Caco-2 (cell line): ENCODE measurements at places on chromosomes 3 and 15.

DNA sequence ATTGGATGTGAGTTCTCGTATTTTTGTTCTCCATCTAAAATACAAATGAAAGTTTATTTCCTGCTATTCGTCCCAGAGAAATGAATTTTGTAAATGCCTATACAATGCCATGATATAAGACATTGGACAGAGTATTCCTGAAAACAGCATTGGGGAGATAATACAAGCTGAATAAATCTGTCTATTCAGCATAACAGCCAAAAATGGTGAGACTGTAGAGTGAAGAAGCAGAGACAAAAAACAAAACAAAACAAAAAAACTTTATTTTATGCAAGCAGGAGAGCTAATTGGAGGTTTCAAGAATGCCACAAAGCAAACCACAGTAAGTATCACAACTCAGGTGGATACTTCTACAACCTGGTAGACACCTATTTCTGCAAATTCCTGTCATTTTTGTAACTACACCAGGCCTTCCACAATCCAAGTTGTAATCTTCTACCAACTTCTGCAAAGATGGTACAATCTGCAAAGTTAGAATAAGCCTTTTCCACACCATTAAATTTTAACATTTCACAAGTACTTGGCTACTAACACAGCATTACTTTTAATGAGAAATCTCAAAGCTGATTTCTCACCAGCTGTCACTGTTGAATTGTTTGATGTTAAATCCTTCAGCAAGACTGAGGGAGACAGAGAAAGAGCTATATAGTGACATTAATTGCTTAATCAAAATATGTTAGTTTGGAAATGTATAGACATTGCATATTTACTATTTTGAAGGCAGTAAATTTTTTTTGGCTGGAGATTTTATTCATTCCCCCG lies 163.1 kb downstream of the CLSTN2 start:
- DNase-seq = no peak

- no peak for DNase-seq
Observed at GRCh38 chr3:15519096-15519495, 2.4 kb downstream of the COLQ start.

DNA sequence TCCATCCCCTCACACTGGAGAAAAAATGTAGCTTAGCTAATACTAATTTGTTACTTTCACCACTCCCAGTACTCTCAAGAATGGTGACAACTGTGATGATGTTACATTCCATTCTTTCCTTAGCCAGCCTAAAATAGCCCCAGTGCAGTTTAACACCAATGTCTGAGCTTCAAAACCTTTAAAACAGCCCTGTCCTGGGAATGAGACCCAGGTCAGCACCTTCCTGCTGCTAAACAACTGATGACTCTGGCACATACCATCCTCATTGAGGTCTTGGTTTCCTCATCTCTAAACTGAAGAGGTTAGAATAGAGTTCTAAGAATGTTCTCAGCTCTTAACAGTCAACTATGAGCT lies 3.8 kb downstream of the SCAMP2 start:
- DNase-seq = no peak

GRCh38 chr3:133944181-133944580 lies 48.5 kb upstream of the RAB6B start:
- DNase-seq = no peak

GRCh38 chr3:8608041-8608790 lies 36.4 kb downstream of the SSUH2 start:
- no peak for DNase-seq

GRCh38 chr15:71471347-71471746 lies 339.0 kb upstream of the NR2E3 start:
- DNase-seq = peak; percentile 4

DNA sequence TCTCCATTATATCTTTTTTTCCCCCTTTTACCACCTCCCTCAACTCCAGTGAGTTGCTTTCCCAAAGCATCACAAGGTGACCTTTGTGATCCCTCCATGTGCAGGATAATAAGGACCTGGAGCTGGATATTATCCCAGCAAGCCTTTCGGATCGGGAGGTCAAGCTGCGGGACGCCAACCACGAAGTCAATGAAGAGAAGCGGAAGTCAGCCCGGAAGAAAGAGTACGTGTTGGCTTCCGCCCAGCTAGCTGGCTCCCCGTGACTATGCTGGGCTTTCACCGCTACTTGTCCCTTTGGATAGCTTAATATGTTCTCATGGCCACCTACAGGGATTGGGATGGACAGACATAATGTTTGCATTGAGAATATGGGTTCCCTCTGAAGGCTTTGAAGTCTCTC lies 273.7 kb upstream of the UMPS start:
- no peak for DNase-seq

- DNase-seq = peak; percentile 84
Observed at GRCh38 chr15:73950831-73951561, 24.7 kb downstream of the LOXL1 start.

GRCh38 chr15:94021621-94022320 lies 209.6 kb upstream of the MCTP2 start:
- DNase-seq = no peak

DNA sequence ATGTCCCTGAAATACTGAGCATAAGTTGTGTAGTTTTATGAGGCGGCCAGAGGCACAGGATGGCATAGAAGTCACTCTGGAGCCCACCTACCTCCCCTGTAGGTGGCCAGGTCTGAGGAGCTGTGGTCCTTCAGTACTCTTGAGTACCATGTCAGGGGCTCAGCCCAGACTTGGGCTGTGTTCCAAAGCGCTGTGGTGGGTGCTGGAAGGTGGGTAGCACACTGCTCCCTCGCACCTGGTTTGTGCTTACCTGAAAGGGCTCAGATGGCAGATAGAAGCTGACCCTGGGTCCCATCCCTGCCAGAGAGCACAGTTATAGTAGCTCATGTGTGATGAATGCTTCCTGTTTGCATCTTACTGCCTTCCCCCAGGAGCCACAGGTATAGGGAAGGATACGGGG lies 15.5 kb downstream of the NISCH start:
- DNase-seq = no peak

- DNase-seq = no peak
Observed at GRCh38 chr3:30281526-30281925, 324.9 kb upstream of the TGFBR2 start.

GRCh38 chr3:160784853-160785252 lies 28.8 kb downstream of the PPM1L start:
- peak; percentile 40 for DNase-seq

- no peak for DNase-seq
Observed at GRCh38 chr3:42345811-42346210, 64.6 kb downstream of the LYZL4 start.

GRCh38 chr15:64596701-64597476 lies 136.5 kb downstream of the ZNF609 start:
- no peak for DNase-seq

GRCh38 chr3:128423525-128424147 lies 43.1 kb downstream of the DNAJB8 start:
- no peak for DNase-seq

GRCh38 chr3:160643994-160644393 lies 33.0 kb upstream of the ARL14 start:
- no peak for DNase-seq

DNA sequence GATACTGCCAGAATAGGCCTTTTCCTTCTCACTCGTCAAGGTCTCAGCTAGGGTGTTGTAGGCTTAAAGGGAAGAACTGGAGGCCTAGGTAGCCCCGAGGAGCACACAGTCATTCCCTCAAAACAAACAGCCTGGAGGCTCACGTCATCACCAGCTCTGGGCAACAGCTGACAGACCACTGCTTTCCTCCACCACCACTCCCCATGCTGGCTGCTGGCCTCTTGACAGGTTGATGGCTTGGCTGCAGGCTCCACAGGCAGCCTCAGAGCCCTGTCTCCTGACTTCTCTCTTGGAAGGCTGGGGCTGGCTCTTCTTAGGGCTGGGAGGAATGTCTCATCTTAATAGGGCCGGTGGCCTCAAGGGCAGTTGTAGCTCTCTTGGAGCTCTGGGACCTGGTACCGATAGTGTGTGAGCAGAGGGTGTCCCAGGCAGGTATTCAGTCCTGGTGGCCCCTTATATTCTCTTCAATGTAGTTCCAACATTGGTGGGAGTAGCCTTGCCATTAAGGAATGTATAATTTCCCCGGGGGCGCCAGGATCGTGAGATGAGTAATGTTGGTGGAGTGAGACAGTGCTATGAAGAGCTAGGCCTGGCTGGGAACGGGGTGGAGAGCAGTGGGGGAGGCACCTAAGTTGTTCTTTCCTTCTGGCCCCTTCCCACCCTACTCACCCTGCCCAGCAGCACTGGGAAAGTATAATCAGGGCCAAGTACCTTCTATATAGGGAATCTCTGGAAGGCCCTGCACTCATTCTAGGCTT lies 6.1 kb upstream of the AP2M1 start:
- no peak for DNase-seq

- peak; percentile 84 for DNase-seq
Observed at GRCh38 chr3:42539871-42540714, 37.6 kb downstream of the VIPR1 start.

DNA sequence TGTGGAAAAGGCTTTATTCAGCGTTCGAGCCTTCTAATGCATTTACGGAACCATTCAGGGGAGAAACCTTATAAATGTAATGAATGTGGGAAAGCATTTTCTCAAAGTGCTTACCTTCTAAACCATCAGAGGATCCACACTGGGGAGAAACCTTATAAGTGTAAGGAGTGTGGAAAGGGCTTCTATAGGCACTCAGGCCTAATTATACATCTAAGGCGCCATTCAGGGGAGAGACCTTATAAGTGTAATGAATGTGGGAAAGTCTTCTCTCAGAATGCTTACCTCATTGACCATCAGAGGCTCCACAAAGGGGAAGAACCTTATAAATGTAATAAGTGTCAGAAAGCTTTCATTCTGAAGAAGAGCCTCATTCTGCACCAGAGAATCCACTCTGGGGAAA lies 6.2 kb upstream of the ZNF35 start:
- DNase-seq = no peak

- DNase-seq = peak; percentile 92
Observed at GRCh38 chr3:73513260-73513659, 111.5 kb downstream of the PDZRN3 start.

DNA sequence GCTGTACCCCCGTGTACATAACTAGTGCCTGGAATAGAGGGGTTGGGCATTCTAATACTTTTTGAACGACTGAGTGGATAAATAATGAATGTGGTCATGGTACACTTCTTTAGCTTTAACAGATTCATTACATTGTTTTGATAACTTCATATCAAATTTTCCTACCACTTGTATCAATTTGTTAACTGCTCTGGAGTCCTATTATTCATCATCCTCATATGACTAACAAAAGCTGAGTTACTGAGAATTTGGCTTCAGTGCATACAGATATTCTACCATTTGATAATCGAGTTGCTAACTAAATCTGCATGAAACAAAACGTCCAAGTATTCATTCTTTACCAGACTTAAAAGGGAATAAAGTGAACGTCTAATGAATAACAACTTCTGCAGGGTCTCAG lies 31.7 kb downstream of the FRMD5 start:
- DNase-seq = no peak

DNA sequence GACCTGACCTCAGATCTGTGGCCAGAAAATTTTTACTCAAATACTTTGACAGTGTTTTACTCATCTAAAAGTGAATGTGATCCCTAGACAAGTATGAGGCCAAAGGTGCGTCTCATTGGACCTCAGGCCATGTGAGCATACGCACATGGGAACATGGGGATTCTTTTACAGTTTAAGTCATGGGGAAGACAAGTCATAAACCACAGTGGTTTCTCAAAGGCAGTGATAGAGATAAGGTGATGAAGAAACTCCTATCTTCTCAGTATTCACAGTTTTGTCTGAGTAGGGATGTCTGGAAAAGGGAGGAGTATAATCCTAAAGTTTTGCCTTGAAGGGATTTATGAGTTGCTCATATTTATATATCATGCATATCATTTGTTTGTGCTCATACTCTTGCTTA lies 173.8 kb downstream of the FNDC3B start:
- DNase-seq = no peak

GRCh38 chr3:75329476-75330097 lies 334.5 kb upstream of the FRG2C start:
- peak; percentile 1 for DNase-seq

GRCh38 chr15:78059110-78059839 lies 18.2 kb downstream of the TBC1D2B start:
- DNase-seq = no peak

DNA sequence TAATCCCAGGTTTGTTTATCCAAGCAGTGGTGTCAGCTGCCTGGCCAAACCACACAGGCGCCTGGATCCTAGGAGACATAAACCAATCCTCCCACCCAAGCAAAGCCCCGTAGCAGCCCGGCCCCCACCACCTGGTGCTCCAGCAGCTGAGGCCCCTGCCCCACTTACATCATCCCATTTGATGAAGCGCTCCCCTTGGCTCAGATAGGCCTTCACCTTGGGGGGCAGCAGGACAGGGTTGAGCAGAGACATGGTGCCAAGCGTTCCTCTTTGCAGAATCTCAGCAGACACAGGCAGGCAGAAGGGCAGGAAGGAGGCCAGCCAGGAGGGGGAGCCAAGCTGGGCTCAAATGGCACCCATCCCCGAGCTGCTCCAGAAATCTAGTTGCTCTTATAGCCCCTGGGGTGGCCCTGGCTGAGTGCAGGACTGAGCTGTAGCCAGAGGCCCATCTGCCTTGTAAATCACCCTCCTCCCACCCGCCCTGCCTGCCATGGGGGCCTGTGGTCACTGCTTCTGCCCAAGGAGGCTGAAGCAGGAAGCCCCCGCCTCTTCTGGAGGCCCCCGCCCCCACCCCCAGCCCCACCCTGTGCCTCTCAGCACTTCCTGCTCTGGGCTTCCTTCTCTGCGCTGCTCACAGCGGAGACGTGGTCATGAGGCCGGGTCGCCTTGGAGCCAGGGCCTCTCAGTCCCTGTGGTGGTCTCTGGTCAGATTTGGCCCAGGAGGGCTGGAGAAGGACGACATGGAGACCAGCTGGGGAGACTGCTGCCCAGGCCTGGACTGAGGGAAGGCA lies at the start of gene PLCB2:
PLCB2 (minus strand) TSS at position 515 of the 791 bp plus-strand sequence; CDS start at position 252, 263 bp downstream.
- DNase-seq = peak; percentile 36

- no peak for DNase-seq
Observed at GRCh38 chr3:150913133-150913922, 8.1 kb upstream of the MINDY4B start.

DNA sequence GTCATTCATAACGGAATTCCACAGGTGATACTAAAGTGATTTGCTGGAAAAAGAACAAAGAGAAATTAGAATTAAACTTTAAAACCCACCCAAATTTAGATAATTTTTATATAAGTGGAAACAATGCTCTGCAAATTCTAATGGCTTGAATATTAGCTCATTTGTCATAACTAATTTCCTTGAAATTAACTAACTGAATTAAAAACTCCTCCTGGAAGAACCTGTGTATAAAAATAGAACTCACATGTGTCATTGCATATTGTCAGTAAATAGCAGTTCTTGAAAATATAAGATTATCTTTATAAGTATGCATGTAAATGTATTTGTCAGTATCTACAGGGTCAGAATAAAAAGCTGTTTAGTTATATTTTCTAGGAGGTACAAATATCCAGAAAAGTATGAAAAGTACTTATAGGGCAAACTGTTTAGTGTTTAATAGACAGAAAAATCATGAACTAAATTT lies 16.3 kb downstream of the ZIC1 start:
- no peak for DNase-seq

DNA sequence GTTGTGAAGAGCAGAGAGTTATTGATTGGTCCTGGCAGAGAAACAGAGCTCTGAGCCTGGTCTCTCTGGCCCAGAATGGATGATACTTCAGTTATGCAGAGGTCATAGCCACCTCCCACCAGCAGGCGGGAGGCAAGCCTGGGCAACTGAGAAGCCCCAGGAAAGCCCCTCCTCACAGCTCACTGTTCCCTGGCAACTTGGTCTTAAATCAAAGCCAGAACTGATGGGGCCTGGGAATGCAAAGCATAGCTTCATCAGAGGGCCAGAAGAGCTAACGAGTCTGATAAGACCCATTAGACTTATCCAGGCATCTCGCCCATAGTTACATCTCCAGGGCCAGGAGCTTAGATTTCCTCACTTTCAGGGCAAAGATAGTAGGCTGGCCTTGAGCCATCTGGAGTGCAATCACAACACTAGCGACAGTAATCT lies 5.5 kb upstream of the COLQ start:
- peak; percentile 21 for DNase-seq

- no peak for DNase-seq
Observed at GRCh38 chr3:106206146-106206545, 337.3 kb upstream of the CBLB start.
